ENCODE measurements at places on chromosomes 16 and 17. TPM values are rescaled to one million over a fixed set of nuclear protein-coding genes. Genes with fewer than 3 reads are reported as not detected.
A peak's percentile ranks its signal among the peaks of the same experiment; 100 is the strongest.

GRCh38 chr16:79698341-79698753 is 97.8 kb upstream of the MAF start:
- peak; percentile 98 for DNase-seq

Gene OR1E2
- total RNA-seq, result not detected

Gene PABPN1L
- total RNA-seq, result not detected

Gene LRRC37A
- total RNA-seq, result 1.0 TPM

DNA sequence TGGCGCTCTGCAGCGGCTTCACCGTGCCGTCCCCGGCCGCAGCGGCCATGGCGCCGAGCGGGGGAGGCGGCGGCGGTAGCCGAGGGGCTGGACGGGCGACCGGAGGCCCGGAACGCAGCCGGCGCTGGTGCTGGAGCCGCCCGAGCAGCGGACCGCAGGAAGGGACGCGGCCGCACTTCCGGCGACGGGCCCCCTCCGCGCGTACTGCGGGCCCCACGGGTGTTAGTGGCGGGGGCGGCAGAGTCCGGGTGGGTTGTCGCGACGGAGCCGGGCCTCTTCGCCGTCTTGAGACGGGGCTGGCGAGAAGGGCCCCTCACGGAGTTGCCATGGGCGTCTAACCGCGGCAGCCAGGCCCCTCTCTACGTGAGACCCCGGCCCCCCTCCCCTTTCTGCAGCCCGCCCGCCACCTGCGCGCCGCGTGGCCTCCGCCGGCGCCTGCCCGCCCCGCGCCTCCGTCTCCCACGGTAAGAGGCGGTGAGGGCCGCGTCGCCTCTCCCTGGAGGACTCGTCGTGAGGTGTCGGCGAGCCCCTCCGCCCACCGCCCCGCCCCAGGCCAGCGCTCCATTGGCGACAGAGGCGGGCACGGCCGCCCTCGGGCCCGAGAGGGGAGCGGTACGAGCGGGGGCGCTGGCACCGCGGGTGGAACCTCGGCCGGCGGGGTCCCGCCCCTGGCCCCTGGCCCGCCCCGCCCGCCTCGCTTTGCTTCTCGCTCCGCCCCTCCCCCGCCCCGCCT is at the start of the genes VPS9D1 and ZNF276:
TSS of gene VPS9D1 (minus strand) at position 86 of the 733 bp plus-strand sequence. CDS start at position 49, 37 bp downstream.
TSS of gene ZNF276 (plus strand) at position 725 of the 733 bp plus-strand sequence. CDS start 104 bp downstream, outside the sequence.
- peak; percentile 74 for DNase-seq

DNA sequence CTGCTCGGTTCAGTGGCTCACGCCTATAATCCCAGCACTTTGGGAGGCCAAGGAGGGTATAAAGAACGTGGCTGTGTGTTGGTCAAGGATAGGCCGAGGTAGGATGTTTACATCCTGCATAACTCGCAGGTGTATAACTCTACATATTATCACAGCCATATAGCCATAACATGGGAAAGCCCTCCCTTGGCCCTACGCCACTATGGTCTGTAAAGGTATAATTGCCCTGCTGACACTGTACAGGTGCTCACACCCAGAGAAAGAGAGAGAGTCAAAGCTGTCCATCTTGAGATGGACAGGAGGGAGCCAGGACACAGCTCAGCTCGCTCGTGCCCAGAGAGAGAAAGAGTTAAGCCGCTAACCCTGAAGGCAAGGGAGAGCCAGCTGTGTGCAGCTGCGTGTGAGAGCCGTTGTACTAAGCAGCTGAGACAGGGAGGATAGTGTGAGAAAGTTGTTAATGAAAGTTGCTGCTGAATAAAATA is 30.4 kb upstream of the DHX8 start:
- DNase-seq, result no peak

DNA sequence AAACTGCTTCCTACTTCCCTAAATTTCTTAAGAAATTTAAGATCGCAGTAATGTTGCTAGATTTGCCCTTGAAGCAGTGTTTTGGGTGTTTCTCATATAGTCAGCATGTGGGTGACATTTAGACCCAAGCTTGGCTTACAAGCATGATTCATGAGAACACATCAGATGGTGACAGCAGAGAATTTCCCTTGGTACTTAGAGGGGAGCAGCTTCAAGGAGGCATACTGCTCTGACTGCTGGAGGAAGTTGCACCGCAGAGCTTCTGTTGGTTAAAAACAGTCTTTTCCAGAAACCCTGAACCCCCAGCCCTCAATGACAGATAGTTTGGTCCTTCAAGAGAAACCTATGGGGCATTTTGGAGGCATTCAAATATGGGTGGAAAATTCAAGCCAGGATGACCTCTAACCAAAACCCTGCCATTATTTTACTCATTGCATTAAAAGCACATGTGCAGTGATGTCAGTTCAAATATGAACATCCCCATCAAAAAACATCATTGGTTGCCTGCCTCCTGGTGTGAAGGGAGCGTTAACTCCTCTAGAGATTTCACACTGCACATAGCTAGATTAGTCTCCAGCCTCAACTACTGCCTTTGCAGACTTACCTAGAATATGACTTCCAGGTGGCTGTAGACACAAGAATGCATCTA is 201.5 kb upstream of the CACNG5 start:
- peak; percentile 21 for DNase-seq

- DNase-seq, result no peak
Measured at GRCh38 chr17:74380086-74380958, 13.0 kb downstream of the GPR142 start.

Gene DPEP3
- total RNA-seq, result not detected

All from fibroblast of lung (primary cell).